Fibroblast of skin of right quadriceps (primary cell): ENCODE measurements at places on chromosomes 2 and 18.

- no peak for DNase-seq
Measured at GRCh38 chr2:99694331-99694730, 204.5 kb upstream of the REV1 start.

DNA sequence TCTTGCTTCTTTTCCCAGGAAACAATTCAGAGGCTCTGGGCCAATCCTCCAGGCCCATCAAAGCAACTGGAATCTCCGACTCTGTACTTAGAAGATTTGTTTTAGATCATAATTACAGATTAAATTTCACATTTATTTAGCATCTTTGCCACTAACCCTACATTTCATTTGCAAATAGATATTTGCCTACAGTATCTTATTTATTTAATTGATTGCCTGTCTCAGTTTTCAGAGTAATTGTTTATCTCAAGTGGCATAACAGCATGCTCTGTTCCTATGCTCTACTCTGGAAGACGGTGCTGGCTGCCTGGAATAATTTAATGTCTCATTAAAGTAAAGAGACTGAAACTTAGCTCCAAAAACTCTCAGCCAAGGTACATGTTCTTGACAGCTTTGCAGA, 213.4 kb downstream of the HNMT start:
- no peak for DNase-seq

DNA sequence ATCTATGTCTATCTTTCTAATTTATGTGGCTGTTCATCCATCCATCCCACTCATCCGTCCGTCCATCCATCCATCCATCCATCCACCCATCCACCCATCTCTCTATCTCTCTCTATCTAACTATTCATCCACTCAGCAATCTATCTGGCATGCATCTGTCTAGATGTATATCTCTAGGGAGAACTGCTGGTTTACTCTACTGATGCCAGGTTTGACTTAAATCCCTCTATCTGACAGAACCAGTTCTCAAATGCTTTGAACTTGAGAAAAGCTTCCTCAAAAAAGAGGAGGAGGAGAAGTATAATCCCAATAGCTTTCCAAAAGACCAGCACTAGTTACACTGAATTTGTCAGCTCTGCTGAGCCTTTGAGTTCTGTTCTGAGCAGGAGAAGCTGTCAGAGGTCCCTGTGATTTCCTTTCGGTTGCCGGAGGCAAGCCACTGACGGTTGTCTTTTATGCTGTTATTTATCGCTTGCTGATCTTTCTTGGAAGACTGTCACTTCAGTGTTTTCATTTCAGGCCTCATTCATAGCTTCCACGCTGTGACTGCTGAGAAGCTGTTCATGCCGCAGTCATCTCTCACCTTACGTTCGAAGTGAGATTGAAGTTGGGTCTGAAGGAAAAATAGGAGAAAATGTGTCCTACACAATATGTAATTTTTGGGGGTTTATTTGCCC, 129.4 kb upstream of the UXS1 start:
- DNase-seq, result no peak

DNA sequence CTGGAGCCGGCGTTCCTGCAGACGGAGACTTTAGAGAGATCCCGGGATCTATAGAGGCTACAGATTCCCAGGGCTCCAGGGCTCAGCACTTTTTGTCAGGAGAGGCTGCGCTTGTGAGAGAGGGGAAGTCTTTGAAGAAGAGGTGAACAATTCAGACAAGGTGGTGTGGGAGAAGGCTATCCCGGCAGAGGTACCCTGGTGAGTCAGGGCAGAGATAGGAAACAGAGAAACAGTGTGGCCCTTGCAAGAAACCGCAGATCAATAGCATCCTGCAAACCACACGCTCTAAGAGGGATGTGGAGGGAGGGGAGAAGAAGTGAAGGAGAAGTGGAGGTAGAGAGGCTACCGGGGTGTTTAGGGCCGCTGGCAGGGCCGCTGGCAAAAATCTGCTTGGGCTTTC, 160.5 kb upstream of the APCDD1 start:
- DNase-seq, result no peak

DNA sequence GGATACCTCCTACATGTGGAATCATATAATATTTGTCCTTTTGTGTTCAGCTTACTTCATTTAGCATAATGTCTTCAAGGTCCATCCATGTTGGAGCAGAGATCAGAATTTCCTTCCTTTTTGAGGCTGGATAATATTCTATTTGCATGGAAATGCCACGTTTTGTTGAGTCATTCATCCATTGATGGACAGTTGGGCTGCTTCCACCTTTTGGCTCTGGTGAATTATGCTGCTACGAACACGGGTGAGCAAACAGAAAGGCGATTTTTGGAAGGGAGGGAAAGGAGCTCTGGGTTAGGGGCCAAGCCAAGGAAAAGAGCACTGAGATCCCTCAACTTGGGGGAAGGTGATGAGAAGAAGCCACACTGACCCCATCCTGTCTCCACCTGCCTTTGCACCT, 260.5 kb downstream of the TNS1 start:
- no peak for DNase-seq

GRCh38 chr2:36456227-36457175, 100.9 kb downstream of the CRIM1 start:
- DNase-seq, result peak; percentile 74

DNA sequence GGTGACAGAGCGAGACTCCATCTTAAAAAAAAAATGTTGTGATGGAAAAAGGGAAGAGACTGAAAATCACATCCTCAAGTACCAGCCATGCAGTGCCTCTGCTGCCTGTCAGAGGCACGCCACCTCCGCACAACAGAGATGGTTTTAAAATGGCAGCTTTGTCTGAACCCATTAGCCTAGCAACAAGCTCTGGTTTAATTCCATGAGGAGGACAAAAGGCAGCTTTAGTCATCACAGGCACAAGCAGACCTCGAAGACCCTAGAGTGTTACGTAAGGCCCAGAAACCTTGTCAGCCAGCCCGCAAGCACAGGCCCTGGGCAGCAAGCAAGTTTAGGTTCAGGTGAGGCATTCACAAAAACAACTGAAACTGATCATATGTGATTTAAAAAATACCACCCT, 10.4 kb downstream of the LCT start:
- no peak for DNase-seq

- DNase-seq, result no peak
Measured at GRCh38 chr2:100248044-100248330, 74.3 kb downstream of the LONRF2 start.

DNA sequence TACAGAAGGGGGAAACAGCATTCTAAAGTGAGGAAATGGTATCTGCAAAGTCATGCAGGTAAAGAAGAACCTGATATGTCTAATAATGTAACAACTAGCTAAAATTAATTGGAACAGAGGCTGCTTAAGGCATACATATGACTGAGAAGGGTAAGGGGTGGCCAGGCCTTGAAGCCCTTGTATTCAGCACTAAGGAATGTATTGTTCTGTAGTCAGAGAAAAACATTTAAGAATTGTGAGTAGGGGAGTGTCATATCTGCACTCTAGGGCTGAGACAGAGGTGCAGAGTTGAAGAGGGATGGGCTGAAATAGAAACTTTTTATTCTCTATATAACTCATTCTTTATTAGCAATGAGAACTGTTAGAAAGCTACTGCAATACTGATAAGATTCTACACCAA, 145.5 kb upstream of the CHAC2 start:
- no peak for DNase-seq

DNA sequence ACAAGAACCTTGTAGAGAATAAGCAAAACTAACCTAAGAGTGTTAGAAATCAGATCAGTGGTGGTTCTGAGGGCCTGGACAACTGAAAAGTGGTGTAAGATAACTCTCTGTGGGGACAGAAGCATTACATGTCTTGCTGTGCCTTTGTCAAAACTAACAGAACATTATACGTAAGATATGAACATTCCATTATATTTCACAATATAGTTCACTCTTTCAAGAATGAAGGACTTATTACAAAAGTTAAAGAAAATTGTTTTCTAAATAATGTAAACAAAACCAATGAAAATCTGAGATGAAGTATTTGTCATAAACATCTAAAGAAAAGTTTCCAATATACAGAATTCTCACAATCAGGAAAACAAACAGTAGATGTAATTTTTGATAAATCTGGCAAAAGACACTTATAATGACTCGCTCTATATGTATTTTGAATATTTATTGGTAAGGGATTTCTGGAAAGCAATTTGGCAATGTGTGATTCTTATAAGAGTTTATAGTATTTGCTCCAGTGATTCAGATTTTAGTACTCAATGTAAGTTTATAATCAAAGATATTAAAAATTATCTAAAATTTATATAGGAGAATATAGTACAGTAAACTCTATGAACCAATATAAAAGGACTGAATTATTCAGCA, 258.4 kb downstream of the CD226 start:
- DNase-seq, result peak; percentile 29

- DNase-seq, result no peak
Measured at GRCh38 chr18:68467957-68468356, 247.0 kb downstream of the TMX3 start.

DNA sequence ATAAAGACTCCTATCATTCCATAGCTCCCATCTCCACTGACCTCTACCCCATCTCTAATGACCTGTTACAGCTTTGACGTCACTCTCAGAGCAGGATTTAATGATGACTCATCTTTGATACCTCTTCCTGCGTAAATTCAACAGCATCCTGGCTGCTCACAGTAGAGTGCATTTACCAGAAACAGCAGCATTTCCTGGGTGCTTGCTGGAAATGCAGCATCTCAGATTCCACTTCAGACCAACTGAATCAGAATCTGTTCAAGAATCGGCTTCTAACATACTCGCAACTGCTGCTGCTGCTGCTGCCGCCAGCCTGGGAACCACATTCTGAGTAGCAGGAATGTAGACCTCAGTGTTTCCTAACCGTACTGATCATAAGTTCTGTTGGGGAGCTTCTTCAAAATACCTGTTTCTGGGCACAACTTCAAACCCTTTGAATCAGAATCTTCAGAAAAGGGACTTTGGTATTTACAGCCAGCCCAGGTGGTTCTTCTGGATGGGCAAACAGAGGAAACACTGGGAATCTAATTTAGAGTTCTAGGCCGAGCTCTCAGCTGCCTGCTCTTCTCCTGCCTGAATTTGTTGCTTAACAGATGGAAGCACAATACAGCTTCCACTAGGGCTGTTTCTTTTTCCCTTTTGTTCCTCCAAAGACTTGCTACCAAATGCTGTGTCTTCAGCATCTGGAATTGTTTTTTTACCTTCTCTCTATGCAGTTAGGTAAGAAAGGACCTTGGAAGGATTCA, 241.4 kb downstream of the NCKAP5 start:
- peak; percentile 82 for DNase-seq

- no peak for DNase-seq
Measured at GRCh38 chr2:88212251-88212790, 42.2 kb downstream of the THNSL2 start.

- peak; percentile 45 for DNase-seq
Measured at GRCh38 chr18:55779691-55780585, 191.9 kb upstream of the TCF4 start.

DNA sequence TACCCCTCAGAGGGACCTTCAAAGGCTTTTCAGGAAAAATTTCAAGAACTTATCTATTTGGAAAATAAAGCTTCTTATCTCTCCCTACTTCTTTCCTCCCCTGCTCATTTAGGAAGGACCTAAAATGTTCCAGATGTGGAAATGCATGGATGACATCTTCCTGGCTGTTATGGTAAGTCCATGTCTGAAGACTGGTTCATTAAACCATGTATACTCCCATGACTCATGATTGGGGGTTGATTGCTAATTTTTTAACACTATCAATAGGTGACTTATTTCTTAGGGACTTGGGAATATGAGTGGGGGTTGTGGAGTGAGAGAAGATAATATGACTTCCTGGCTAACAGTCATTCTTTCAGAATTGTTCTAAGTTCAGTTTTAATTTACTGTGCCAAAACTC, 104.0 kb upstream of the PARD3B start:
- DNase-seq, result peak; percentile 4

DNA sequence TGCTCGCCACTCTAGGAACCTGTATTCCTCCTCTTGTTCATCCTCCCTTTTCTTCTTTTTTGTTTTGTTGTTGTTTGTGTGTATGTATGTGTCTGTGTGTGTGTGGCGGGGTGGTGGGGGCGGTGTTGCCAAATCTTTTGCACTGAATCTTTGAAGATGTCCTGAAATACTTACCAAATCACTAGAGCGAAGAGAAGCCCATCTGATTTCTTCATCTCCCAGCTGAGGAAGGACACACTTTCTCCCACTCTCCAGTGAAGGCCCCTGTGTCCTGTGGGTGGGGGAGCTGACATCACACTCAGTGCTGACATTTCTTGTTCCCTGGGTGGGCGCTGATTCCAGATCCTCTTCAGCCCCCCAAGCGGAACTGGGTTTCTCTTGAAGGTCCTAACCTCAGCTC, 74.5 kb downstream of the NEDD4L start:
- DNase-seq, result no peak

DNA sequence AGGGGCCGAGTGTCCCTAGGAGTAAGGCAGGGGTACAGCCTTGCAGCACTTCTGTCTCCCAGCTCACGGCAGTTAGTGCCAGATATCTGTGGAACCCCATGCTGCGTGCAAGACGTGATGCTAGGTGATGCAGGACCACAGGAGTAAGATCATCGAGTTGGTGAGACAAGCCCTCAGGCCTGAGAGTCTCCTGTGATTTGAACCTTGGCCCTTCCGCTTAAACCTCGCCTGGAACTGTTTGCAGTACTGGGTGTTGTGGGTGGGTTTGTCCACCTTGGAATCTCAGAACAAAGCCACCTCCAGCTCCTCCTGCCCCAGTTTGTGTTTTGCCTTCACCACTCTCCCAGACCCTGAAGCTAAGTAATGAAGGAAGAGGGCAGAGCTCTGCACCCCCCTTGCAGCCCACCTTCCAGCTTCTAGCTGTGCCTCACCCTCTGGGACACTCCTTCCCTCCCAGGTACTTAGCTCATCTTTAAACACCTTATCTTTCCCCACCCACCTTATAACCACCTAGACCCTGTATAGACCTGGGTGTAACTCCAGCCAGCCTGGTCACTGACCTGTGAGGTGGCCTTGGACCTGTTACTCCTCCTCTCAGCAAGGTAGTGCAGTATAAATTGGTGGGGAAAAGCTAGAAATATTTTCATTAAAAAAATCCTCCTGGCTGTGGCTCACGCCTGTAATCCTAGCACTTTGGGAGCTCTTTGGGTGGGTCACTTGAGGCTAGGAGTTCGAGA, 6.6 kb downstream of the CNNM4 start:
- DNase-seq, result no peak

DNA sequence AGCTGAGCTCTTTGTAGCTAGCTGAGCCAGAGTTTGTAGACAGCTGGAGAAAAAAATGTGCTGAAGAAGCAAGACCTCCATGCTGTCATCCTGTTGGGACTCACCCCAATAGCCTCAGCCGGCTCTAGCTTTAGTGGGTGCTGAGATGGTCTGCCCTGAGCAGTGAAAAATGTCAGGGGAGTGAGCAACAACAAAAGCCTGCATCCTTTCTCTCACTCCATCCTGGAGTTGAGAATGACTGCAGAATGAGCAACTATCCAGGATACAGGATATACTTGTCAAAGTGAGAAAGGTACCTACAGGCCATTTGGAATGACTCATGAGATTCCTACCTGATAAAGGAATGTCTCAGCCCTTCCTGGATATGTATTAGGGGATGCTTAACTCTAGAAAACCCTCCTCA, 146.1 kb upstream of the DLX2 start:
- peak; percentile 68 for DNase-seq

GRCh38 chr2:232885264-232885961, 15.3 kb downstream of the SNORC start:
- DNase-seq, result no peak

GRCh38 chr18:37570336-37570930, 4.8 kb upstream of the CELF4 start:
- no peak for DNase-seq
